ENCODE measurements at places on chromosomes 13 and 19.

DNA sequence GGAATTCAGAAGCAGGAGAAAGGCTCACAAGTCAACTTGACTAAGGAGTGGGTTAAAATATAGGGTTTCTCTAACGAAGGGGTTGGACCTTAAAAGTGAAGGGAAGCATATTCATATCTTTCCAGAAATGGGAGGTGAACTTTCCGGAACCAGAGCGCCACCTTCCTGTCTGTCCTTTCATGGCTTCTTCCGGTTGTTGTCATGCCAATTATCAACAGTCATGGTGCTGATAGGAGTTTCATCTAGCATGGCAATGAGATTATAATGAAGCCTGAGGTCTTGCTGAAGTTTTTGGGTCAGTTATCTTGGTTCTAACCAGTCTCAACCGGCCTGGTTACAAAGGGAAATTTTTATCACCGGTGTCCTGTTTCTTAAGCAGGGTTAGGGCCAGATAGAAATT is 162.9 kb upstream of the NBEA start:
- no peak for DNase-seq

DNA sequence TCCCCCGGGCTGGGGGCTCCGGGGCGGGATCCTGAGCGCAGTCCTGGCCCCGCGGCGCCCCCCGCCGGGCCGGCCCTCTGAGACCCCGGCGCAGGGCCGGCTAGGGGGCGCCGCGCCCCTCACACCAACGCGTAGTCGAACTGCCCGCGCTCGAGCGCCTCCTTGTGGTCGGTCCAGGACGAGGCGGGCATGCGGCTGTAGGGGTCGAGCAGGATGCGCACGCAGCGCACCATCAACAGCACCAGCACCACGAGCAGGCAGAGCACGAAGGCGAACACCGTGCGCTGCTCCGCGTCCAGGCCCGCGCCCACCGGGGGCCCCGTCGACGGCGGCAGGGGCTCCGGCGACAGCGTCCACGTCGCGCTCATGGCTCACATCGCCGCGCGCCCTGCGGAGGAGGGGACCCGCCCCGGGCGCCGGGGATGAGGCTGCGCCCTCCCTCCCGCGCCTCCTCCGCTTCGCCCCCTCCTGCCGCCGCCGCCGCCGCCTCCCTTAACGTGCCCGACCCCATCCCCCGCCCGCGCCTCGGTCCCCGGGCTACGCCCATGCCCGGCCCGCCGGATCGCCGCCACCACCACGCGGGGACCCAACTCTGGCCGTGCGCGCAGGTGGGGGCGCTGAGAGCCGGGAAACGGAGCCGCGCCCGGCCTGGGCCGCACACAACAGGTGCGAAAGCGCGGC is 624 bp downstream of the CTXN1 start:
- peak; percentile 54 for DNase-seq

DNA sequence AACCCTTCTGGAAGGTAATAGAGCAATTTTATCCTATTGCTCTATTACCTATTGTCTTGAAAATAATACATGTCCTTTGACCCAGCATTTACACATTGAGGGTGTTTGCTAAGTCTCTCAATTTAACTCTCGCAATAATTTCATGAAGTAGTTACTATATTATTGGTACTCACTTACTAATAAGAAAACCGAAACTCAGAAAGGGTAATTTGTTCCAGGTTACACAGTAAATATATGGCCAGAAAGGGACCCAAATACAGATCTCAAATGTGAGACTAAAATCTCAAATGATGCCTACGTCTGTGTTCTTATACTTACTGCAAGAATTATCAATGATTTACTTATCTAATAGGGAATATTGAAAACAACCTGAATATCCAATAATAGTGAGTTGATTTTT is 29.7 kb upstream of the FAM216B start:
- no peak for DNase-seq

DNA sequence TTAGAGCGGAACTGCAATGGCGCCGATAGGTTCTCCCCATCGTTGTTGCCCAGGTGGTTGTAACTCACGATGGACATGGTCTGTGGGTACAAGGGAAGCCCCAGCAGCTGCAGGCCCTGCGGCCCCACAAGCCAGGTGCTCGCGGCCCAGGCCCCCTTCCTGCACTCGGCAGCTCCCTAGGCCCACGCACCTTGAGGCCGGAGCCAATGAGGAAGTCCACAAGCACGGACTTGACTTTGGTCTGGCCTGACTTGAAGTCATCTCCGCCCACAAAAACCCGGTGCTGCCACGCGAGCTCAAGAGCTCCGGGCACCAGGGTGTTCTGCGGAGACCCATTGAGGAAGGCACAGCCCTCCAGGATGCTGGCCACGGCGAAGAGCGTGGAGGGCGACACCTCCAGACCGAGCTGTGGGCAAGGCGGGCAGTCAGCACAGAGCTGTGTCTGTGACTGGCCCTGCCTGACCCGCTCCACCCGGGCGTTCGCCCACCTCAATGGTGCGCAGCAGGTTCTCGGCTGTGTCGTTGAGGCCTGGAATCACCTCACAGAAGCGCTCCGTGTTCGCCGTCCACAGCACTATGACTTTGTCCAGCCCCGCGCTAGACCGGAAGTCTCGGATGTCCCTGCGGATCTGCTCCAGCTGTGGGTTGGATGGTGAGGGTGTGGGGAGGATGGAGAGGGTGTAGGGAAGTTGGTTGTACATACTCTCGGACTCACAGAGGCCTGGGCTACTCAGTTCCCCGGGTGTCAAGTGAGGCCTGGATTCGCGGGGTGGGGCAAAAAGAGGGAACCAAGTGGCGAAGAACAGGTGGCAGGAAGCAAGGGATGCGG is 1.9 kb downstream of the ISYNA1 start:
- DNase-seq = no peak

- DNase-seq = no peak
Measured at GRCh38 chr13:31020996-31021395, 88.5 kb downstream of the TEX26 start.

DNA sequence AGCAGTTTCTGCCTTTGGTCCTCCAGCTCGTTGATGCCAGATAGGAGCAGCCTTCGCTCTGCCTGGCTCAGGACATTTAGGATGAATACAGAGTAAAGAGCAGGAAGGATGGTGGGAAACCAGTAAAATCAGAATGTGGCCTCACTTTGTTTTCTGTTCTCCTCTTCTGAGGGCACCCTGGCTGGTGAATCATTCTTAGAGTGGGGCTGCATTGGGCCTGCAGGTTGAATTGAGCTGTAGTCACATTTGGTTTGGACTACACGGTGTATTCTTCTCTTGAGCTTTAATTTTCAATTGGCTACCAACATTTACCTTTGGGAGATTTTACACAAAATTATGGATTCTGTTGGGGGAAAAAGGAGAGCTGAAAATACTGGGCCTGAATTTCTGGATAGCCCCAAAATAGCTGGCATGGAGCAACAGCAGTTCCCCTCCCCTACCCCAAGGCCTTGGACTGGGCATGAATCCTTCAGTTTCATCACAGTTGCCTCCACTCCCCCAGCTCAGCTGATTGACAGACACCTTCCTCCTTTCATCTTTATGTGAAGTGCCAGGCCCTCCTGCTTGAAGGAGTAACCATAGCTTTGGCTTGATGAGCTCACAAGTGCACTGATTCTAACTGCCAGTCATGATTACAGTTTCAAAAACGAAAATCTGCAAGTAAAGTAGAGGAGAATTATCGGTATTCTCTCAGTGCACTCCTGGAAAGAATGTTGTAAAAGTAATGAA is 24.3 kb downstream of the ERCC5 start:
- DNase-seq = no peak

DNA sequence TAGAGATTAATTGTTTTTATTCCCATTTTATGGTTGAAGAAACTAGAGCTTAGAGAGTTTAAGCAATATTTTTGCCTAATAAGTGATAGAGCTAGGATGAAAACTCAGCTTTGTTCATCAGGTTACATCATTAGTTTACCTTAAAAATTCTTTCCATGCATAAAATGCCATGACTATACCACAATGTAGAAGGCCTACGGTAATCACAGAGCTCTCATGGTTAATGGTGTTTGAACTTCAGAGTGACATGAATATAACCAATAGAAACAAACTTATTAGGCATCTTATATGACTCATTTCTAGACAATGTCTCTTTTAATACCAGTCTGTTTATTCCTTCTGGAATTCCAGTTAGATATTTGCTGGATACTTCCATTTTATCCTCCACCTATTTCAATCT is 78.5 kb downstream of the FGF9 start:
- DNase-seq = no peak

DNA sequence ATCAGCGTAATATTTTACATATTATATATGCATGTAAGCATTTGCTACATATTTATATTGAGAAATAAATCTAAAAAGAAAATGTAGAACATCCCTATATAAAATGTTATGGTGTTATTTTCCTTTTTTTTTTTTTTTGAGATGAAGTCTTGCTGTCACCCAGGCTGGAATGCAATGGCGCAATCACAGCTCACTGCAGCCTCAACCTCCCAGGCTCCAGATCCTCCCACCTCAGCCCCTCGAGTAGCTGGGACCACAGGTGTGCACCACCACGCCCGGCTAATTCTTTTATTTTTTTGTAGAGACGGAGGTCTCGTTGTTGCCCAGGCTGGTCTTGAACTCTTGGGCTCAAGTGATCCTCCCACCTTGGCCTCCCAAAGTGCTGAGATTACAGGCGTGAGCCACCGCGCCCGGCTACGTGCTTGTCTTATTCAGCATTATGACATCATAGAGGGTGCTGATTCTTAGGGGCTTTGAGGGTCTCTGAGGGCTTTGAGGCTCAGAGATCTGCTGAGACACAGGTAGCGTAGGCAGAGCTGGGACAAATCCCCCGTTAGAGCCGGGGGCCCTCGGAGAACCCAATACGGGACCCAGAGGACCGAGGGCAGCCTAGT is 101.9 kb downstream of the GADD45B start:
- DNase-seq = no peak

GRCh38 chr13:65275108-65275507 is 1955.0 kb downstream of the PCDH9 start:
- no peak for DNase-seq

GRCh38 chr19:51676566-51677083 is 16.5 kb upstream of the SPACA6 start:
- DNase-seq = no peak

DNA sequence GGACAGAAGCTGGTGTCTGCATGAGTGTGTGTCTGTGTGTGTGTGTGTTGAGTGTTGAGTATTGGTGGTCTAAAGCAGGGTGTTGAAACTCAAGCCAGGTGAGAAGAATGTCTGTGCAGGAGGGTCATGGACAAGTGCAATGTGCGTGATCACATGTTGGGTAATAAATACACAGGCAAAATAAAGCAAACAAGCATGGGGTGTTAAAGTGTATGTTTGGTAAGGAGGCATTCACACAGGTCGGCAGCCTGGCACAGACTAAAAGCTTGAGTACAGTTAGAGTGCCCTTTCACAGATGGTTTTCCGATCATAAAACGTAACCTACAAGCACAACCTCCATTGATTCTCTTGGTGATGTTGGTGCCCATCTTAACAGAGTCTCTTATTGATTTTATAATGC is 476.9 kb upstream of the KLHL1 start:
- DNase-seq = no peak

- DNase-seq = no peak
Measured at GRCh38 chr19:55673889-55674288, 1.1 kb upstream of the EPN1 start.

- peak; percentile 75 for DNase-seq
Measured at GRCh38 chr19:46990991-46991676, 28.5 kb upstream of the NPAS1 start.

DNA sequence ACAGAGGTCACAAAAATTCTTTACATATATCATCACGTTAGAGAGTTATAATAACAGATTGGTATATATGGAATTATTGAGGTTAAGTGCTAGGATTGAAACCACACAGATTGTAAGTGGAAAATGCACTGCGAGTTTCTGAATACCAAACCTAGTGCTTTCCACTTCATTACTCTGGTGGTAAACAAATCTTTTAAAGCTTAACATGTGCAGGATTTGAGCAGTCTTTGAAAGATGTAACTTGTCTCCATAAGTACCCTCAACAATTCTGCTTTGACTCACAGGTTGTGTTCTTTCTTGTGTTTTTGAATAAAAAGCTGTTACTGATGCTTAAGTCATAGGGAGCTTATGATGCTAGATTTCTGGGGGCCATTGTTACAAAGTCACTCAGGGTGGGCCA is 314.7 kb upstream of the DACH1 start:
- DNase-seq = no peak

- no peak for DNase-seq
Measured at GRCh38 chr13:111045170-111045569, 69.9 kb upstream of the ARHGEF7 start.

DNA sequence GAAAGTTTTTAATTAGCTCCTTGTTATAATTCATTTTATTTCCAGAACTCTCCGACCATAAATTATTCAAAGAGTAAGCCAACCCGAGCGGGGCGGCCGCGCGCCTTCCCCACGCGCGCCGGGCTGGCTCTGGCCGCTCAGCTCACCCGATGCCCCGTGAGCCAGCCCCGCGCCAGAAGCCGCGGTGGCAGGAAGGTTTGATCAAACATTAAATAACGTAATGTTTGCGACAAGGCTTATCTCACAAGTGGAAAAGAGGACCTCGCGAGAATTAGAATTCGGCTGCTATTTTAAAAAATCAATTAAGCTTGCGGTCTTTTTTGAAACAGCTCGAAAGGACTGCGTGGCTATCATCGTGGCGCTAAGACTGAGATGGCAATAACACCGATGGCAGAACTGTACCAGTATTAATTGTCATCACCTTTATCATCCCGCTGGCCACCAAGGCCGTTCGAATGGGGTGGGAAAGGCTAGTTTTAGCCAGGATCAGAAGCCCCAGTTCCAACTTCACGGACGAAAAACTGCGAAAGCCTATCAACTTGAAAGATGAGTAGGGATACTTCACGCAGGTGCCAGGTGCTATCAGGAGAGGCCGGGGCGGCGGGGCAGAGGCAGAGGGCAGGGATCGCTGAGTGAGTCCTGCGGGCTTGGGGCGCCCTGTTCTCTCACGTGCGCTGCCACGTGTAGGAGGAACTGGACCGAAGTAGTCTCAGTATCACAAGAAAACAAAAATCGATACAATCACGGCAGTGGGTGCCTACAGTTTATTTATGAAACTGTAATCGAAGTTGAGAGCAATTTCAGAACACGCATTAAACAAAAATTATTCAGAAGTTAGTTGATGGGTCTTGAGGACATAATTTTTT is 6.4 kb downstream of the POU4F1 start:
- no peak for DNase-seq

DNA sequence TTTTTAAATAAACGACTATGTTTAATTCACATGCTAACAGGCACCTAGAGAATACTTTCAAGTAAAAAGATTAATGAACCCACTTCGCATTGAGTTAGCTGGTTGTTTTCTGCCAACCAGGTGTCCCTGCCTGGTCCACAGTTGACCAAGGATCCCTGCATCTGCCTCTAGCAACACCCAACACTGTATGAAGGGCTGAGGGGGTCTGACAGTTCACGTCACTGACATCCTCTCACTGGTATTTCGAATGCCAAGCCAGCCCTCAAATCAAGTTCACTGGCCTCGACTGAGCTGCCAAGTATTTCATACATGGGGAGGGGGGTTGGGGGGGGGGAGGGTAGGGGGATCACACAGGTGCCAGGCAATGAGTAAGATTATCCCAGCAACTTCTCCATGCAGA is 25.4 kb downstream of the SLC25A30 start:
- DNase-seq = no peak

- no peak for DNase-seq
Measured at GRCh38 chr19:39617745-39618144, 15.4 kb downstream of the LGALS13 start.

GRCh38 chr19:42281827-42282762 is 13.0 kb downstream of the CIC start:
- no peak for DNase-seq

GRCh38 chr13:35160896-35161295 is 218.8 kb downstream of the NBEA start:
- no peak for DNase-seq

GRCh38 chr19:955803-956765 is 28.1 kb upstream of the WDR18 start:
- no peak for DNase-seq
